ENCODE measurements at places on chromosomes 2 and 18.

DNA sequence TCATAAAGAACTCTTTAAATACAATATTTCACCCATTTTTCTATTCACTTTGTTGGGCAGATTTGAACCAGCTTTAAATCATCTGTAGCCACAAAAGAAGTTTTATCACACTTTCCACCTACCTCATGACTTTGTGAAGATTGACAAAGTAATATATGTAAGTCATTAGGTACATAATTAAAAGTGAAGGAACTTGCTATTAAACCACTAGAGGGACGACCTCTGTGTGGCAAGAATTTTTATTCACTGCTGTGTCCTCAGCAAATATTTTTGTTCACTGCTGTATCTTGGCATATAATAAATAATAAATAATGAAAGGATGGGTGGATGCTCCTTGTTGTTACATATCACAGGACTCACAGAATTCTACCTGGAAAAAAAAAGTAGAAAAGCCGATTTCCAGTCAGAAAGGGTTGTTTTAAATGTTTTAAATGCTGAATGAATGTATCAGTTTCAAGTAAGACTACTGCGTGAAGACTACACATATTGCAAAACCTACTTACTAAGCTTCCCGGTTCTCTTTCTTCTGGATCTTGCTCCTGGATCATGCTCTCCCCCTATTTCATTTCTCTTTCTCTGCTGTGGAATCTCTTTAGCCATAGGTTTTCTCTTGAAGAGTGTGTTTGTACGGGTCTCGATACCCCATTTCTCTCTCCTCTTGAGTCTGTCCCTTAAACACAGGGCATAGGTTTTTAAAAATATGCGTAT, 44.8 kb downstream of the KCMF1 start:
- DNase-seq: no peak

- DNase-seq: no peak
These were observed 4.6 kb upstream of the GALM start for GRCh38 chr2:38661306-38661705.

GRCh38 chr2:202681688-202682205, 47.0 kb downstream of the FAM117B start:
- DNase-seq: no peak

DNA sequence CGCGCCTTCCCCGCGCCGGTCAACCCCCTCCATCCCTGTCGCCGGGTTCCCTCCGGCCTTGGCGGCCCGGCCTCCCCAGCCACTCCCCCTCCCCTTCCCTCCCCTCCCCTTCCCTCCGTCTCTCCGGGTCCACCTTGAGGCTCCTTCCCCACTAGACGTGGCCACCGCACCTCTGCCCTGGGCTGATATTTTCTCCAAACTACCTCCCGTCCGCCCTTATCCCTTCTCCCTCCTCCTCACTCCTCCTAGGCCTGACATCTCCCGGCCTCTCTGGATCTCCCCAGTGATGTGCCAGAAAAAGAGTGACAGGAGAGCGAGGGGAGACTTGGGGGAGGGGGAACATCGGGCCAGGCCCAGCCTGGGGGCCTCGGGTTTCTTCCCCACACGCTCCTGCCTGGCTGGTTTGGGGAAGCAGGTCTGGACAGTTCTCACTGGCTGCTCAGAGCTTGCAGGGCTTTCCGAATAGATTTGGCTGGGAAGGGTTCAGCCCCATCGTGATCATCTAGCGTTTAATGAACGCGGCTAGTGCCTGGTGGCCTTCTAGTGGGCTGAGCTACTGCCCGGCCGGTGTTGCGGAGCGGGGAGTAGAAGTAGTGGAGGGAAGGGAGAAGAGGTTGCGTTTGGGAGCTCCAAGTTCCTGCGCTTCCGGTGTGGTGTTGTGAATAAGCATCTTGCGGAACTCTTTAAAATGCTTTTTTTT, 641 bp downstream of the MAPRE3 start:
- no peak for DNase-seq

DNA sequence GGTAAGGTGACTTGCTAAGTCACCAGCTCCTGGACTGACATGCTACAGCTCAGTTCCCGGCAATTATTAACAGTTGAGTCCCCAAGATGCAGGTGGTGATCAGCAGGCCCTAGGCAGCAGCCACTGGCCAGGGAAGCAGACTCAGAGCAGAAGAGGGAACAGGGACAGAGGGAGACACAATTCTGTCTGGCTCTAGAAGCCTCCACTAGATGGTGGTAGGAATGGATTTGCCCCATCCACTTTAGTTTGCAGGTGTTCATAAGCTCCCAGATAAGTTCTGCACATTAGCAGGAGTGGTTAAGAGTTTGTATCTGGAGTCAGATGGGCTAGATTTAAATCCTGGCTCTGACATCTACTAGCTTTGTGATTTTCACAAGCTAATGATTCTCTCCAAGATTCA, 25.5 kb upstream of the SLC1A4 start:
- DNase-seq: no peak

DNA sequence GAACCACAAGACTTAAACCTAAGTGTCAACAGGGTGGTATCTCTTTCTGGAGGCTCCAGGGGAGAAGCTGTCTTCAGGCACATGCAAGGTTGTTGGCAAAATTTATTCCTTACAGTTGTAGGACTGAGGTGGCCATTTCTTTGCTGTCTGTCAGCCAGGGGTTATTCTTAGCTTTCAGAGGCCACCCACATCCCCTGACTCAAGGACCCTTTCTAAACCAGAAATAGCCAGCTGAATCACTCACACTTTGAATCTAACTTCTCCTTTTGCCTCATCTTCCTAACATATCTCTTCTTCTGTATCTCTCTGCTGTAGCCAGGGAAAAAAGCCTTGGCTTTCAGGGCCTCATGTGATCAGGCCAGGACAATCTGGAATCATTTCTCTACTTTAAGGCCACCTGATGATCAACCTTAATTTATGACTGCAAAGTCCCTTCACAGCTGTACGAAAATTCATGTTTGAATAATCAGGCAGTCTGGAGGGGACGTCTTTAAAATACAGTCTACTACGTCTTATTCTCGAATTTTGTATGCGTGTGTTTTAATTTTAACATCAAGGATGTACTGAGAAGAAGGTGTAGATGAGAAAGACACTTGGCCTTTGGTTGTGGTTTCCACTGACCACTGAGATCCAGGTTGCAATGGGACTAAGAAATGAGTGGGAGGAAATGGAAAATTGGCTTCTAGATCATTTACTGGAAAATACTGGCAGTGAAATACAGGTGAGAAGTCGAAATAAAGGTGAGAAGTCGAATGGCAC, 90.4 kb downstream of the DOCK10 start:
- no peak for DNase-seq

GRCh38 chr2:46319711-46320110, 22.5 kb downstream of the EPAS1 start:
- DNase-seq: no peak

- no peak for DNase-seq
These were observed 23.2 kb downstream of the SLC4A3 start for GRCh38 chr2:219650426-219651248.

DNA sequence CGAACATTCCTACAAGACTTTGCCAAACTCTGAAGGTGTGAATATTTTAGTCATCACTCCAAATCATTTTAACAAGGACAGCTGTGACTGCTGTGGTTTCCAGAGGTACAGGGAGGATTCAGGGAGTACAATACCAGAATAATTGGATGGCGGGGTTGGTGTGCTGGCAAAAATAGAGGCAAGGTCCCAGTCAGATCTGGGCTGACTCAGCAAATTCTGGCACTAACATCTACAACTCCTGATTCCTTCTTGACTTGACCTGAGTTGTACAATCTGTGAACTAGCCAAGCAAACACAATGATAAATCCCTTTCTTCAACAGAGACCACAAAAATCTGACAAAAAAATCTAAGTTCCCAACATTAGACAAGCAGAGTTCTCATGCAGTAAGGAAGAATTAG, 40.4 kb downstream of the RMP24 start:
- DNase-seq: no peak

- DNase-seq: no peak
These were observed 54.9 kb downstream of the DSC3 start for GRCh38 chr18:30987467-30988241.

DNA sequence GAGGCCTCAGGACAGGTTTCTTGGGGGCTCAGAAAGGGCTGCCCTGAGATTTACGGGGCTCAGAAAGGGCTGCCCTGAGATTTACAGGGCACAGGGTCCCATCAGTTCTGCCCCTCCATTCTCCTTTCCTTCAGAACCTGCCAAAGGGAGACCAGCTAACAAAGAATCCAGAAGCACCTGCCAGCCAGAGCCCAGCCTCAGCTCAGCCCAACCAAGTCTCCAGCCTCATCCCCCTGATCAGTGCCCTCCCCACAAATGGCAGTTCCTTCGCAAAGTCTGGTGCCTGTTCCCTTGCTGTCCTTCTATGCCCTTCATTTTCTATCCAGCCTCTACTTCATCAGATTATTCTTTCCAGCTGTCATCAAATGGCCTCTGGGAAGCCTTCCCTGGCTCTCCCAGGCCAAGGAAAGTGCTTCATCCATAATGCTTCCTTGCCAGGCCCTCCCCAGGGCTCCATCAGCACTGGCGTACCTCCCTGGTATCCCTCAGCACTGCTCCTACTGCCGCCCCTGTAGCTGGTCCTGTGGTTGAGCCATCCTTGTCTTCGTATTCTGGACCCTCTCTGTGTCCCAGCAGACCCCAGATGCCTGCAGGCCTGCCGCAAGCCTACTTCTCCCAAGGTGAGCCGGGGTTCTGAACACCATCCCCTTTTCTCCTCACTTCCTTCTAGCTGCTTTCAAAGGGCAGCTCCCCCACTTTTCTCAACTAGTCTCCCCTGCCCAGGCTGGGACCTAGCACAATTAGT, 96.2 kb upstream of the EPAS1 start:
- no peak for DNase-seq

DNA sequence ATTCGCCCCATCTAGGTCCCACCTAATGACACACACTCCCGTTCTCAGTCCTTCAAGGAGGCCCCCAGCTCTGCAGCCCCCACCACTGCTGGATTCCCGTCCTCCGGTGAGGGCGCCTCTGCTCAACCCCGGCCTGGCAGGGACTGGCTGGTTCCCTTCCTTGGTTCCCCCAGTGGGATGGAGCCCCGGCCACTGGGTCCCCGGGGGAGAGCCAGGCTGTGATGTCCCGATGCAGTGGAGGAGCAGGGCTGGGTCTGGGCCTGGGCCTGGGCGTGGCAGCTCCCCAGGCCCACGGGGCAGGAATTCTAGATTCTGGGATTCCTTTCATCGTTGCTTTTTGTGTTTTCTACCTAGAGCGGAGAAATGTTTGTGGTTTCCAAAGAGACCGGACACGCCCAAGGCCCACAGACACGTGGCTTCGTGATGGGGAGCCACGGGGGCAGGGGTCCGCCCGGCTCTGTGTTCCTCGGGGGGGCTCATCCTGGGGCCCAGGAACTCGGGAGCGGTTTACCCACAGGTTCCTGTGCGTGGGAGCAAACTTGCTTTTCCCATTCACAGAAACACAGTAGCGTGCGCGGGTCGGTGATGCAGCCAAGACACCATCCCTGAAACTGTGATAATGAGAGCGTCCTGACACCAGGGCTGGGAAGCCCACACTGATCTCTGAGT, 67.0 kb downstream of the SLC66A2 start:
- no peak for DNase-seq

DNA sequence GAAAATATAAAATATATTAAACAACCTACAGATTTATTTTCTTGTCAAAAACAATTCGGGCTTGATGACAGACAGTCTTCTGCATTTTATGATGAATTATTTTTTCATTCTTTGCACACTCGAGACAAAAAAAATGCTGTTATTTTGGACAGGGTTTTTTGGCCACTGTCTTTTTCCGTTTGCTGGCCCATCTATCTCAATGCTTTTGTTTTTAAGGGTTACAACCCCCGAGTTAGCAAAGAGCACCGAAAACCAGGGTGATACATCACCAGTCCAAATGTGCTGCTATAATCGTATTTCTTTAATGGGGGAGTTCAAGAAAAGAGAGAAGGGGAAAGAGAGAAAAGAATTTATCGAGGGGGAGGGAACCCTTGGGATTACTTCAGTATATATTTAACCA, 7.7 kb downstream of the EVX2 start:
- no peak for DNase-seq

DNA sequence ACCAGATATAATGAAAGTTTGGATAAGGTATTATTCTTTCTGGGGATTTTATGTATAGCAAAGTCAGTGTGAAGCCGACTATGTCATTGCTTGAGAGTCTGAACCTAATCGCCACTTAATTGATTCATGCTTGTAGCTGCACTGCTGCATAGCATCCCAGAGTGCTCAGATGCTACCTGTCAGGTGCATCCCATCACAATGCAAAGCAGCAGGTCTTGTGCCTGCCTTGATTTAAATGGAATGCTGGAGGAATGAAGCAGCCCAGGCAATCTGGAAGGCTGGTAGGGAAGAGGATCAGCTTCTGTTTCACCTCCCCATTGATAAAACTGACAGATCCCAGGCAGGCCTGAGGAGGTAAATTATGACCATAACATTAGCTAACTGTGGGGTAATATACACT, 40.4 kb upstream of the ATIC start:
- DNase-seq: no peak

GRCh38 chr2:197088694-197089093, 162.2 kb upstream of the PGAP1 start:
- DNase-seq: no peak

- DNase-seq: no peak
These were observed 65.5 kb upstream of the SIX2 start for GRCh38 chr2:45074713-45075112.

Data from effector memory CD8-positive, alpha-beta T cell (primary cell).